ENCODE measurements at places on chromosomes 2 and 18. TPM values are rescaled to one million over a fixed set of nuclear protein-coding genes. Genes with fewer than 3 reads are reported as not detected.

Gene RAB10
- polyA plus RNA-seq = 47.6 TPM

Gene FAM124B
- polyA plus RNA-seq = not detected

Gene CXCR4
- polyA plus RNA-seq = 9.8 TPM

Gene RIT2
- polyA plus RNA-seq = not detected
